H54 (cell line): ENCODE measurements at places on chromosomes 12 and 14.

GRCh38 chr12:133058203-133059113 is 21.1 kb downstream of the ZNF84 start:
- no peak for DNase-seq

GRCh38 chr14:24673059-24673458 is 39.1 kb upstream of the GZMB start:
- no peak for DNase-seq

GRCh38 chr14:55430024-55430690 is 10.3 kb downstream of the TBPL2 start:
- peak; percentile 34 for DNase-seq

DNA sequence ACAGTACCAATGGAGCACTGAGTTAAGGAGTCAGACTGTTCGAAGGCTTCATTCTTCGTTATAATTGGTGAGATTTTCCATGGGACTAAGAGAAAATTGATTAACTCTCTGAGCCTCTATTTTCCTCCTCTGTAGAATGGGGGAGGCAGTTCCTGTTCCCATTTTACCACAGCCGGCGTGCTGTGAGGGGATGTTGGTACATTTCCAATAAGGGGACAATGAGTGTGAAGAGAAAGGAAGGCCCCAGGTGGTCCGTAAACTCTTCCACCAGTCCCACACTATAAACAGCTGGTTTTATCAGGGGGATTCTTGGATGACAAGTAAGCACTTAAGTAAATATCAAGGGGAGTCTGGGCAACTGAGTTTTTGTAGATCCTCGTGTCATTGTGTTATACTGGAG is 109.9 kb downstream of the DAD1 start:
- no peak for DNase-seq

GRCh38 chr12:109473006-109473405 is 4.1 kb downstream of the KCTD10 start:
- no peak for DNase-seq

DNA sequence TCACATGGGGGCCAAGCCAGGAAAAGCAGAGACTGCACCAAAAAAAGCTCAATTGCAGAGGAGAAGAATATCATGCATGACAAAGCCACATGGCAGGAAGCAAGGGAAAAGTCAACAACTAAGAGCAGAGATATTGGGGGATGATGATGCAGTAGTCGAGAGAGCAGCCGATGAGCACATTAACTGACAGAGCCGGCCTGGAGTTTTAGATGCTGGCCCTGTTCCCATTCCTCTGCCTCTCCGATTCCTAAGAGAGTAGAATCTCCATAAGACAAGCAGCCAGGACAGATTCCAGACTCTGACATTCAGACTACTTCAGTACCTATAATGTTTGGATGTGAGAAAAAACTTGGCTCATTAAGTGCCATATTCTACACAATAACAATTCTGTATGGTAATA is 155.9 kb downstream of the KCNH5 start:
- DNase-seq, result no peak

- no peak for DNase-seq
Observed at GRCh38 chr12:75622492-75622891, 111.1 kb upstream of the KRR1 start.

DNA sequence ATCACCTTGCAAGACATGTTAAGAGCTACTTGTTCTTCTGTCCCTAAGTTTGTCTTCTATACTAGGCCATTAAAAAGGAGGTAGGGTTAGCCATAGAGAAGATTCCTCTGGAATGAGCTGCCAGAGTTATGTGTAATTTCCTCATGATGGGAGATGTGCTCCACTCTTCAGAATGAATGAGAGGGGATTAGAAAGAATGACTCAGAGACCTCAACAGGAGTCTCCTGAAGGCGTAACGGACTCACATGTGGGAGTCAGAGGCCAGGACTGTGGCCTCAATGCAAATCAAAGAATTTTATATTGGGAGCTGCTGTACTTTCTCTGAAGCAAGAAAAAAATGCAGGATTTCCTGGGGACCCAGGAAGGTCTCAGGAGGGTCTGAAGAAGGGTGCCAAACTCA is 87.8 kb upstream of the ATXN7L3B start:
- DNase-seq, result peak; percentile 30

GRCh38 chr12:79527473-79527872 is 163.3 kb downstream of the PAWR start:
- DNase-seq, result no peak

DNA sequence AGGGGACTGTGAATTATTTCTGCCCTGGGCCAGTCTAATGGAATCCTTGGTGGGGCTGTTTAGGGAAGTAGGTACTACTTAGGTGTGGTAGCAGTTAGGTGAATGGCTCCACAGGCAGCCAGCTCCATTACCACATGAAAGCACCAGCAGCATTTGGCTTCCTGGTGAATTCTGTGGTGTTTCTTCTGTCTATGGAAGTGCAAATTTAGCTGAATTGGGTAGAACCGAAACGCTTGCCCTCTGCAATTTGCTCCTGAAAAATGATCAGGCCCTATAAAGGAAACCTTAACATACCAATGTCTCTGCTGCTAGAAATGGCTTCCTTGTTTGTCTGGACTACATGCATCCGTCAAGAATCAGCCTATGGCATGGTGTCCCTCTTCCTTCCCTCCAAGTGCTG is 16.4 kb downstream of the FLRT2 start:
- DNase-seq, result no peak

GRCh38 chr12:47033789-47034555 is 45.4 kb upstream of the PCED1B start:
- DNase-seq, result no peak

DNA sequence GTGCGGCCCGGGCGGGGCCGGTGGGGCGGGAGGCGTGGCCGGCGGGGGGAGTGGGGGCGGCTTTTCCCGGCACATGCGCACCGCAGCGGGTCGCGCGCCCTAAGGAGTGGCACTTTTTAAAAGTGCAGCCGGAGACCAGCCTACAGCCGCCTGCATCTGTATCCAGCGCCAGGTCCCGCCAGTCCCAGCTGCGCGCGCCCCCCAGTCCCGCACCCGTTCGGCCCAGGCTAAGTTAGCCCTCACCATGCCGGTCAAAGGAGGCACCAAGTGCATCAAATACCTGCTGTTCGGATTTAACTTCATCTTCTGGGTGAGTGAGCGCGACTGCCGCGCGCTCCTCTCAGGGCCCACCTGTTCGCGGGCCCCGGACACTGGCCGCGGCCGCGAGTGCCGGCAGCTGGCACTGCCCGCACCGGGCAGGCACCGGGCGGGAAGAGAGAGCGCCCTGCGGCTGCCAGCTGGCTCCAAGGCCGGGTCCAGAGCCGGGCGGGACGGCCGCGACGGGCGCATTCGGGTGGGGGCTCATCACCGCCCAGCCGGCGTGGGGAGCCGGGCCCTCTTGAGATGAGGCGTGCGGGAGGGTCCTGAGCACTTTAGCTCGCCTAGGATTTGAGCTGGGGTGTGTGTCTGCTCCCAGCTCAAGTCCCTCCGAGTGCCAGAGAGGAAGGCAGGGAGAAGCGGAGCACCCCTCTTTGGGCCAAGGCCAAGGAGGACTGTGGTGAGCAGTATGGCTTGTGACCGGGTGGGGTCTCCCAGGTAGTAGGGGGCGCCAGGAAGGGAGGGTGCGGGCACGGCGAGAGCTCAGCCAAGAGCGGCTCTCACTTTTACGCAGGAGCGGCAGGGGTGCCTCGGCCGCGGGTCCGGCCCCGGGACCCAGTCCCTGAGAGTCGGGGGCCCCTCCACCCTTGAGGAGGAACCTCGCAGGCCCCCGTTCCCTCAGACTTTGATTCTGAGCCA is at the start of gene CD9:
CD9 (plus strand) TSS at position 145 of the 957 bp plus-strand sequence; CDS start at position 245, 100 bp downstream.
- peak; percentile 83 for DNase-seq

DNA sequence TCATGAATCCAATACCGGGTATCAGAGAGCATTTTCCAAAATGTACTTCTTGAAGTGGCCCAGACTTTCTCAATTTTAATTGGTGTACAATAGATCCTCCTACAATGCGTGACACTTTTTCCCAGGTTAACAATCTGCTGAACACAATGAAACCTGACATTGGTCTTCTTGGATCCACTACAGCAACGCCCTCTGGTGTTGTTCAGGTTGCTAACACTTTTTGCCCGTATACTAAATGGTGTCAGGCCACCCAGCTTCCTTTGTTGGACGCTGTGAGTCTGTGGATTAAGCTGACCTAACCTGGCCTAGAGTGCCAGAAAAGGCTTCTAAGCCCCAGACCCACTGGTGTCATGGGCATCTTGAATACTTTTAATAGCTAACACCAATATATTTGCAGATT is 89.2 kb downstream of the KCNK10 start:
- no peak for DNase-seq

DNA sequence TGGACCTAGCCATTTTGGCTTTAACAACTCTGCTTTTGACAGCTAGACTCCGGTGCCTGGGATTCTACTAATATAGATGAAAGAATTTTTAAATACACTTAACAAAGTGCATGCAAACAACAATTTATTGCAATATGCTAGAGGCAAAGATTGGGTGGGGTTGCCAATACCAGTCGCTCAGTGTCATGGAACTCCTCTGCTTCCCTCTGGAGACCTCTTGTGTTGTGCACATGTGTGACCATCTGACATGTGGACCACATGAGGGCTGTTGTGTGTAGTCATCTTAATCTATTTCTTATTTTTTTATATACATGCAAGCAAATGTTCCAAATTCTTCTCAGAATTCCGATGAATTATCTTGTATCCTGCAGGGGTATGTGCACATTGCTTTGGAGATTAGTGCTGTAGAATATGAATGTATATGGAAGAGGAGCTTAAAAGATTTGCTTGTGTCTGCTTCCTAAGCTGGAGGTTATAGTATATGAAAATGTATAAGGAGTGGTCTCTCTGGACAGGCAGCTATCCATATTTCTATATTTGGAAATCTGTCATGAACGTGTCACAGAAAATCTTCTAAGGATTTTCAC is 24.2 kb upstream of the STXBP6 start:
- no peak for DNase-seq

GRCh38 chr12:91890742-91891141 is 254.9 kb downstream of the BTG1 start:
- DNase-seq, result no peak

- no peak for DNase-seq
Observed at GRCh38 chr12:26906024-26906423, 31.8 kb downstream of the INTS13 start.

- DNase-seq, result no peak
Observed at GRCh38 chr12:48510111-48510510, 15.3 kb upstream of the OR8S1 start.

- DNase-seq, result no peak
Observed at GRCh38 chr12:97038834-97039233, 131.8 kb downstream of the NEDD1 start.

GRCh38 chr14:90255871-90256270 is 482 bp upstream of the PSMC1 start:
- no peak for DNase-seq

GRCh38 chr12:98424726-98425401 is 90.5 kb upstream of the TMPO start:
- DNase-seq, result peak; percentile 49

GRCh38 chr12:53791735-53792326 is 40.1 kb upstream of the CISTR start:
- DNase-seq, result no peak

DNA sequence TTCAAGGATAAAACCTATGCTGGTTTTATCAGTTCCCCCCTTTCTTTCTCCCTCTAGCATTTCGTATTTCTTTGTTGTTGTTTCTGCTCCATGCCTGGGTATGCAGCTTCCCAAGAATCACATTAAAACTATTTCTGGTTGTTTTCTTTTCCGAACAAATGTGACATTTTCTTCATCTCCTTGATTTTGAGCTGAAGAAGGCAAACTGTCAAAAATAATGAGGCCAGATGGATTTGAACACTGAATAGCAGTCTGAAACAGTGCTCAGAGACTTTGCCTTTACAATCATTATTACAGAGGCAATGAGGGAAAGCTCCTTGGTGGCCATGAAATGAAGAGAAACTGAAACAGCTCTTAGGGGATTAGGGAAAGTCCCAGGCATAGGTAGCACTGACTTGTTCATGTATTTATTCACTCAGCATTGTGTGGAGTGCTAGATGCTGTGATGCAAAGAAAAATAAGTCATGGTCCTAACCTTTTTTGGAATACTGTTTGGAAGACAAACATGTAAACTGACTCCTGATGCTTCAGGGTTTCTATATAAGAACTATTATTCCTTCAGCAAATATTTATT is 319.5 kb downstream of the FUT8 start:
- no peak for DNase-seq

- no peak for DNase-seq
Observed at GRCh38 chr14:53209370-53209769, 56.2 kb upstream of the DDHD1 start.

GRCh38 chr12:57744194-57744776 is 554 bp upstream of the TSPAN31 start:
- DNase-seq, result no peak

DNA sequence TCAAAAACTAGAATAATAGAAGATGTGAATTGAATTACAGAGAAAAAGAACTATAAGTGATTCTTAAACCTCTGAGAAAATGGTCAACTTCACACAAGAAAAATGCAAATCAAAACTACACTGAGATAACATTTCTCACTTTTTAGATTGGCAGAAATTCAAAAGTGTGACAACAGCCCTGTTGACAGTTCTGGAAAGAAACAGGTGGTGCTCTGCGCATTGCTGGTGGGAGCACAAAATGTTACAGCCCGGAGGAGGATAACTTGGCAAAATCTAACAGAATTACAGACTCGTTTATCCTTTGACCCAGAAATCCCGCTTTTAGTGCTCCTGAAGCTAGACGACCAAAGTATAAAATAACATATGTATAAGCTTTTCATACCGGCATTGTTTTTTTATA is 222.5 kb upstream of the CNTN1 start:
- DNase-seq, result no peak

- peak; percentile 5 for DNase-seq
Observed at GRCh38 chr14:89185919-89186855, 230.8 kb downstream of the FOXN3 start.

- DNase-seq, result no peak
Observed at GRCh38 chr12:78085542-78086182, 255.0 kb downstream of the NAV3 start.

GRCh38 chr14:67887478-67887877 is 67.9 kb downstream of the RAD51B start:
- DNase-seq, result no peak

DNA sequence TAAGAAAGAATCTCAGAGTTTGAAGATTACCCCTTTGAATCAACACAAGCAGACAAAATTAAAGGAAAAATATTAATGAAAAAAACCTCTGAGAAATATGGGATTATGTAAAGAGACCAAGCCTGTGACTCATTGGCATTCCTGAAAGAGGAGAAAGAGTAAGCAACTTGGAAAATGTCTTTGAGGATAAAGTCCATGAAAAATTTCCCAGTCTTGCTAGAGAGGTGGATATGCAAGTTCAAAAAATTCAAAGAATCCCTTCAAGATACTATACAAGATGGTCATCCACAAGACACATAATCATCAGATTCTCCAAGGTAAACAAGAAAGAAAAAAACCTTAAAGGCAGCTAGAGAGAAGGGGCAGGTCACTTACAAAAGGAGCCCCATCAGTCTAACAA is 13.3 kb downstream of the SLCO1B1 start:
- no peak for DNase-seq

GRCh38 chr12:53251477-53252348 is 16.4 kb upstream of the ESPL1 start:
- peak; percentile 89 for DNase-seq

DNA sequence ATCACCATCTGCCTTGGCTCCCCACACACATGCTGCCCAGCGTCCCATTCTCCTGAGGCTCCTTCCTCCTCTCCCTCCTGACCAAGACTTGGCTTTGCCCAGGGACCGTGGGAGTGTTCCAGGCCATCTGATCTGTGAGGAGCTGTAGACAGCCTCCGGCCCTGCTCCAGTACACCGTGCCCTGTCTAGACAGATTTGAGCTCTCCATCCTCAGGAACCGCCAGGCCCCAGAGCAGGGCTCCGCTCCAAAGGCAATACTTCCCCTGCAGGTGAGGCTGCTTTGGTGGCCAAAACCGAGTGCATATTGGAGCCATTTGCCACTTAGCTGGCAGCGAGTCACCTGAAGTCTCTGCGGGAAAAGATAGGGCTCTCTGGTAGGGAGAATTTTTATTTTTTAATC is 147.4 kb downstream of the ANO2 start:
- no peak for DNase-seq
